ENCODE measurements at places on chromosomes 6 and 20. TPM values are rescaled to one million over a fixed set of nuclear protein-coding genes. Genes with fewer than 3 reads are reported as not detected.

The PAX1 gene
- not detected for total RNA-seq

The OLIG3 gene
- total RNA-seq: 0.06 TPM

The GRM1 gene
- 0.13 TPM for total RNA-seq

The HLA-DPB1 gene
- 20.3 TPM for total RNA-seq

The NKX2-4 gene
- not detected for total RNA-seq

The GLP1R gene
- total RNA-seq: not detected

The GGTLC1 gene
- total RNA-seq: not detected

The FUT9 gene
- total RNA-seq: not detected

The ADGRF4 gene
- total RNA-seq: under 0.01 TPM

The PGM3 gene
- total RNA-seq: 109 TPM

The PROKR2 gene
- total RNA-seq: not detected

The SPTLC3 gene
- total RNA-seq: 14.7 TPM

The NRN1 gene
- total RNA-seq: 0.12 TPM

The APMAP gene
- total RNA-seq: 126 TPM

The TUBB2B gene
- total RNA-seq: 1.4 TPM

The RBPJL gene
- not detected for total RNA-seq

The UNC5CL gene
- under 0.01 TPM for total RNA-seq

The MED20 gene
- 23.3 TPM for total RNA-seq

The TGM3 gene
- total RNA-seq: not detected

The MYLK2 gene
- total RNA-seq: 0.13 TPM

The ULBP1 gene
- under 0.01 TPM for total RNA-seq
